T-cell (primary cell): ENCODE measurements at places on chromosomes 13 and 19.

DNA sequence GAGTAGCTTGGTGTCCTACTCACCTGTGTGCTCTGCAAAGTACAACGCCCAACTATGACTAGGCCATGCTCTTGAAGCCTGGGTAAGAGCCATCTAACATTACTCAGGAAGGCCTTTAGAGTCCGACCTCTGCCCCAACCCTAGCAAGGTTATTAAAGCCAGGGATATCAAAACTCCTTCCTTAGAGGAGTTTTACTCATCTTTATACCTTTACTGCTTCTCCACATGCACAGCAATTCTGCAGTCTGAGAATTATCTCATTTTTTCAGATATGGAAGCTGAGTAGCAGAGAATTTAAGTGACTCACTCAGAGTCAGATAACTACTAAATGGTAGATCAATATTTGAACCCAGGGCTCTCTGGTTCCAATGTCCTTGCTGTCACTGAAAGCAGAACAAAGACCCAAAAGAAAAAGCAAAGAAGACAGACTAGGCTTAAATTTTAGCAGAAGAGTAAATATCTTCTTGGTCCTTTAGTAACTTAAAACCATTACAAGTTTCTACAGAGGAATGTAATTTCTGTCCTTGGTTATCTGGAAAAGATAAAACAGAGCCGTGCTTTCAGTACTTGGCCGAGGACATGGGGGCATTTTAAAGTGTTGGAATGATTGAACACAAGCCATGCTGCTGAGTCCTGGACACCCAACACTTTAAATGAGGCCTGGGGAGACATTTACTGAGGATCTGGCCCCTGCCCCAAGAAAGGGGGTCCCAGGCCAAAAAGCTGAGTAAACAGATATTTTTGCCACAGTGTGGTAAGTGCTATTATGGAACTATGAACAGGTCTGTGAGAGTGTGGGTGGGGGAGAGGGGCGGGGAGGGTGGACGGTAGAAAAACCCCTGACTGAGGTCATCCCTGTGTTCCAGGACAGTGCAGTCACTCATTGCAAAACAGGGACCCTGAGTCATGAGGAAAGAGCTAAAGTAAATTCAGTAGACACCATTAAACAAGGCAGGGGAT, 18.4 kb upstream of the KPNA3 start:
- H3K36me3 ChIP-seq: no peaks in the 10 kb centered on the region
- DNase-seq: no peak
- peaks cover 10% of the 10 kb centered on the region for H3K27me3 ChIP-seq
- no peak overlapping the region for H3K27ac ChIP-seq
- H3K4me3 ChIP-seq: no peak overlapping the region

- H3K4me1 ChIP-seq: no peaks in the 10 kb centered on the region
- no peak for DNase-seq
- H3K27ac ChIP-seq: no peak overlapping the region
- peaks cover 2% of the 10 kb centered on the region for H3K27me3 ChIP-seq
- no peak overlapping the region for H3K4me3 ChIP-seq
These were observed 20.8 kb upstream of the PTPRS start for GRCh38 chr19:5361407-5361806.

DNA sequence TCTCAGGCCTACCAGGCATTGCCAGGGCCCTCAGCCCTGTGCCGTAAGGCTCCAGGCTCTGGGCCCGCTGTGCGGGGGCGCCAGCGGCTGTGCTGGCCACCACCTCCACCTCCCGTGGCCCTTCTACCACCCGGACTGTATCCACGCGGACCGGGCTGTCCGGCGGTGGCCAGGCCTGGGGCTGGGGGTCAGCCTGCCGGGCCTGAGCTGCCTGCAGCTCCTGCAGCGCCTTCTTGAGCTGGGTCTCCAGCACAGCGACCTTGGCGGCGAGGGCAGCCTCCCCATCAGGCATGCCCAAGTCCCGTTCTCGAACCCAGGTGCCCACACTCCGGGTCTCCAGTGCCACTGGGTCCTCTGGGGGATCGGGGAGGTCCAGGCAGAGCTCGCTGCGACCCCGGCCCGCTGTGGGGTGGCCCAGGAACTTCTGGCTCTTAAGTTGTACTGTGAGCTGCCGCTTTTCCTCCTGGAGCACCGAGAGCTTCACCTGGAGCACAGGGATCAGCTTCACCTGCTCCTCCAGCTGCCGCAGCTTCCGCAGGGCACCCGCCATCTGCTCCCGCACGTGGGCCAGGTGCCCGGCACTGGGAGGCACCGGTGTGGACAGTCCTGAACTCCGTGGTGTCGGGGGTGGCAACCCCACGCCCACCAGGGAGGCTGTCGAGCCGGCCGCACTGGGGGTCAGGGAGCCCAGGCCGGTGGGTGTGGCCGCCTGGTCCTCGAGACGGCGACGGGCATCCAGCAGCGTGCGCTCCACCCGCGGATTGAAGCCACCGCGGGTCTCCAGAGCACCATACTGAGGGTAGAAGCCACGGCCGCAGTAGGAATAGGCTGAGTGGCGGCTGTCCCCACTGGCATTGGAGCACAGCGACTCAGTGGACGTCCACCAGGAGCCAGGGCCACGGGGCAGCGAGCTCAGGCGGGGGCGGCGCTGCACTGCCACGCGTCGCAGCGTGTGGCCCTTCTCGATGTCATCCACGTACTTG, 4.1 kb downstream of the KANK2 start:
- peaks cover 3% of the 10 kb centered on the region for H3K4me1 ChIP-seq
- H3K27me3 ChIP-seq: no peaks in the 10 kb centered on the region
- DNase-seq: no peak
- no peaks in the 10 kb centered on the region for H3K36me3 ChIP-seq
- no peak overlapping the region for H3K4me3 ChIP-seq

DNA sequence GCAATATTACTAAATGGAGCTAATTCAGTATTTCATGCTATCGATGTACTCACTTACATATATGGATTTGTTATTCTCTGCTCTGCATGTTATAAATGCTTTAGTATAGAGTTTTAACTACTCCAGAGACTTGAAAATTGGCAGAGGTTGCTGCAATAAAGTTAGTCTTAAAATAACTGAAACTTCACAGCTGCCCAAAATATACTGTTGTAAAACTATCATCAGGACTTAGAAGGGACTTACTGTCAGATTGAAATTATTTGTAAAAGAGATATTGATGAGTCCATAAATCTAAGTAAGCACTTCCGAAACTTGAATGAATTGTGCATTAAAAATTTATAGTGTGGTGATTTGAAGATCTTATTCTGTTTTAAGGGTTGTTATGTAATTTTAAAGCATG, 1178.2 kb upstream of the PCDH20 start:
- H3K4me1 ChIP-seq: no peaks in the 10 kb centered on the region
- H3K27me3 ChIP-seq: no peaks in the 10 kb centered on the region
- no peak overlapping the region for H3K27ac ChIP-seq
- no peaks in the 10 kb centered on the region for H3K36me3 ChIP-seq

GRCh38 chr19:49744946-49745381, 18.1 kb downstream of the TSKS start:
- no peaks in the 10 kb centered on the region for H3K27me3 ChIP-seq
- H3K36me3 ChIP-seq: no peaks in the 10 kb centered on the region
- no peaks in the 10 kb centered on the region for H3K4me1 ChIP-seq

GRCh38 chr13:22427783-22428182, 753.0 kb upstream of the SGCG start:
- DNase-seq: no peak
- H3K27me3 ChIP-seq: no peaks in the 10 kb centered on the region
- H3K4me3 ChIP-seq: no peak overlapping the region
- no peak overlapping the region for H3K27ac ChIP-seq
- H3K4me1 ChIP-seq: no peaks in the 10 kb centered on the region

GRCh38 chr19:33620611-33621010, 1.1 kb upstream of the CHST8 start:
- H3K27me3 ChIP-seq: peaks cover 68% of the 10 kb centered on the region
- no peak overlapping the region for H3K4me3 ChIP-seq
- no peaks in the 10 kb centered on the region for H3K4me1 ChIP-seq
